ENCODE measurements at places on chromosomes 11 and 22.

DNA sequence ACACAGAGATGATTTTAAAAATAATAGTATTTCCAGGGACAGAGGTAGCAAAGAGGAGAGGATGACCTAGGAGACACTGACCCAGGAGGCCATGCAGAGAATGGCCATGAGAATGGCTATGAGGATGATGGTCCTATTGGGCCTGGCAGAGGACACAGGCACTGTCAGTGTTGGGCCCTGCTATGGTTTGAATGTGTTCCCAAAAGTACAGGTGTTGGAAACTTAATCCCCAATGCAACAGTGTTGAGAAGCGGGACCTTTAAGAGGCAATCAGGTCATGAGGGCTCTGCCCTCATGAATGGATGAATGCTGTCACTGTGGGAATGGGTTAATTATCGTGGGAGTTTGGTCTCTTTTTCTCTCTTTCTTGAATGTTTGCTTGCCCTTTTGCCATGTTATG is 61.6 kb downstream of the KCNC1 start:
- DNase-seq: no peak

- DNase-seq: no peak
These were observed 971.4 kb downstream of the DLG2 start for GRCh38 chr11:84655712-84656111.

GRCh38 chr11:19631712-19632498 is 80.7 kb upstream of the NAV2 start:
- DNase-seq: no peak

DNA sequence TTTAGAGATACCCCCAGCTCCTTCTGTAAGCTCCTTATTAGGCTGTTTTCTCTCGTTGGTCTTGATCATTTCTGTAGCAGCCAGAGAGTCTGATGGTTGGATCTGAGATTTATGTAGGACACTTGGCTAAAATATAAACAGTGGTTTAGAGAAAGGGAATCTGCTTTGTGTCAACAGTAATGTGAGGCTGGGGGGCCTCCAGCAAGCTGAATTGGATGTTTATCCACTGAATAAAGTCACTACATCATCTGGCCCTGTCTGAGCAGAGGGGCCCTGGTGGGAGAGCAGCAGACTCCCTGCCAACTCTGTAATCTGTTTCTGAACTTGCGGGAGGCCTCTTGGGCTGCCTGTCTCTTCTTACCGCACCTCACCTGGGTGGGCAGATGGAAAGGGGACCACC is 328.5 kb upstream of the PLET1 start:
- no peak for DNase-seq

- no peak for DNase-seq
These were observed 3.4 kb downstream of the DCHS1 start for GRCh38 chr11:6652182-6652581.

- DNase-seq: no peak
These were observed 3.3 kb downstream of the DGCR8 start for GRCh38 chr22:20083157-20083890.

DNA sequence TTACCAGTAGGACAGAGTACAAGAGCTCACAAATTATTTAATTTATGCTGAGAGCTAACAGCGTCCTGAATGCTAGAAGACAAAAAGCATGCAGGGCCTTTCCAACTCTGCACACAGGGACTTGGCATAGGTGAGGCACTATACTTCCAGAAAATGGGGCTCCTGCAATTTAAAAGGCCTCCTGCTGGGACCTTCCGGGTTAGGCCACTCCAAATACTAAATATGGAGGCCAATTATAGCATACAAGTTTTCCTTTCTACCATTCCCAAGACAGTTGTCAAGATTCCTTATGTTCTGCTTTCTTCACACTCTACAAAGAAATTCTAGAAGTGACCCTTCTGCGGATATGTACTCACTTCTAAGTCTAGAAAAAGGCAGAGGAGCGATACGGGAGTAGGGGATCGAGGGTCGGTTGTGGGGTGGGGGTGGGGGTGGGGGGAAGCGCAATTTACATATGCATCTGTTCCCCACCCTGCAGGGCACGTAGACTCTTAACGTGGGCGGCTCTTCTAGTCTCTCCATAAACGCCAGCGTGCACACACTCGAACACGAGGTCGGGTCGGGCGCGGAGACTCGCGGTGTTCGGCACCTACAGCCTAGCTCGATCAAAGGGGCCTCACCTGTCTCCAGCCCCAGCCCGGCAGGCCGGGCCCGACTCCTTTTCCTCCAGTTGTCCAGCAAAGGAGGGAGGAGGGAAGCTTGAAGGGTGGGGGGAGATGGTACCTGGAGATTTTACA is 728 bp downstream of the DCUN1D5 start:
- peak; percentile 76 for DNase-seq

GRCh38 chr11:19435306-19435989 is 194.7 kb upstream of the E2F8 start:
- DNase-seq: no peak

GRCh38 chr22:43152357-43153071 is 1.2 kb downstream of the TSPO start:
- DNase-seq: peak; percentile 95

All from hematopoietic multipotent progenitor cell treated with erythropoietin and hydrocortisone succinate and interleukin-3 and kit ligand, for 6 days (in vitro differentiated cells).